NT2/D1 (cell line): ENCODE measurements at places on chromosomes 13 and 19.

DNA sequence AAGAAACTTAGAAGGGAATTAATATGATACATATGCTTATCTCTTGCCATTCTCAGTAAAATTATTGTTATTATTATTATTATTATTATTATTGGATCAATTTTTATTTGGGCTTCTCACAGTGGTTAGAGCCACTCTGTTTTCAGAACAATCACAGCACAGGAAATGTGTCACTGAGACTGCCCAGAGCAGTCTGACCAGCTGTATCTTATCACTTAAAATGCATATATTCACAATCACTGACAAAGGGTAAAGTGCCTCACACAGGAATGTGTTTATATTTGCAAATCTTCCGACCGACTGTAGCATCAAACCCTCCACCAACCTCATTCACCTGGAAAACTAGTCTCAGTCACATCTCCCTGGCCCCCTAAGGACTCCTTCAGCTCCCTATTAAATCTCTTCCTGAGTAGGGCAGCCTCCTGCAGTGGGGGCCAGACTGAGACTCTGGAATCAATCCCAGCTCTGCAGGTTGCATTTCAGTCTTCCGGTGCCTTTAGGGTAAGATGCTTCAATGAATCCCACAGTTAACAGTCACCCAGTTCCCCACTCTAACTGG, 738.3 kb upstream of the SLITRK5 start:
- peak; percentile 27 for DNase-seq

GRCh38 chr19:2841855-2842574, 740 bp downstream of the ZNF555 start:
- no peak for DNase-seq

DNA sequence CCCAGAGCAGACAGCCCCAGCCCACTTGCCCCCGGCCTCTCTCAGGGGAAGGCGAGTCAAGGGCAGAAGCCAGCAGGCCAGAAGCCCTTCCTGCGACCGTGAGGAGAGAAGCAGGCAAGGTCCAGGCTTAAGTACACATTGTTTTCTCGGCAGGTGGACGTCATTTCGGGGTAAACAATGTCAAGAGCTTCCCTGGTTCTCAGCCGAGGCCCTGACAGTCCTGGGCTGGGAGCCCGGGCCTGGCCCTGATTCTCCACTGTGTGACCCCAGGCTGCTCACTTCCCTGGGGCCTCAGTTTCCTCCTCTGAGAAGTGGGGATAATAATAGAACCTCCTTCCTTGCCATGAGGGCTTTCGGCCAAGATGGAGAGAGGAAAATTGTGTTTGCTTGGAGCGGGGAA, 19.4 kb downstream of the PLVAP start:
- no peak for DNase-seq

DNA sequence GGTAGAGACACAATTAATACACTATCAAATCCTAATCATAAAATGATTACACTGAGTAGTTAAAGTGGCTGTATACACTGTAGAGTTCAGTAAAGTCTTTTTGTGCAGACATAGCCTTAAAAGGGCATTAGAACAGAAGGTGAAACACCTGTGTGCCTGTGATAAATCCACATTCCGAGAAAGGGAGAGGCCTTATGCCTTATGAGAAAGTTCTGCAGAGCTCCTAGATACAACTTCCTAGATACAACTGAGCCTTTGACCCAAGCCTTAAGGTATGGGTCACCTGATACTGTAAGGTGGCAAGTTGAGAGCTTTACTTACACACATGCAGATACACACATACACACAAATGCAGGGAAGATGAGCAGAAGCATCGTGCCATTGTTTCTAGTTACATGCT, 6.3 kb downstream of the SERP2 start:
- DNase-seq: no peak

DNA sequence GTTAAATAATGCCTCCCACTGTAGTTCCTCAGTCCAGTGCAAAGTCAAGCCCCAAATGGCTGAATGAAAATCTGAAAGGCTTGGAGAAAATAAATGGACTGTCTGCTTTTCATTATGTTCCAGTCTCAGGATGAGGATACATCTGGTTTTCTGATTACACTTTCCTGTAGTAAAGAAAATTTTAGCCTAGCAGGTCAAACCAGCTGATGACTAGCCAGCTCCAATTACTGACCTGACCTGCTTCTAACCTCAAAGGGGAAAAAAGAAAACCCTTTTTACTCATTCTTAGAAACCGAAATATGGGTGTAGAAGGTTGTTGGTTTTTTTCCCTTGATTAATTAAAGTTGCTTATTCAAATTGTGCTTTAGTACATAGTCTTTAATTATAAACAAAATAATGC, 418.4 kb downstream of the EFNB2 start:
- DNase-seq: no peak
